ENCODE measurements at places on chromosomes 2 and 18. TPM values are rescaled to one million over a fixed set of nuclear protein-coding genes. Genes with fewer than 3 reads are reported as not detected.

The GPR45 gene
- total RNA-seq = not detected

The SPATA3 gene
- not detected for total RNA-seq

The CMPK2 gene
- total RNA-seq = 12.8 TPM

The TANK gene
- 275 TPM for total RNA-seq

The CTDP1 gene
- 34.8 TPM for total RNA-seq

The COL4A3 gene
- total RNA-seq = 2.4 TPM

The TRIM43 gene
- total RNA-seq = not detected

The TUBA3E gene
- not detected for total RNA-seq

The RFTN2 gene
- under 0.01 TPM for total RNA-seq

The SH3RF3 gene
- total RNA-seq = 2.2 TPM

The LOXHD1 gene
- 0.63 TPM for total RNA-seq

The RTP5 gene
- total RNA-seq = 0.21 TPM

The DYNC2LI1 gene
- total RNA-seq = 3.5 TPM

The NAT8 gene
- total RNA-seq = not detected

The FER1L5 gene
- not detected for total RNA-seq

The ITPRIPL1 gene
- 4.7 TPM for total RNA-seq

The DPP10 gene
- total RNA-seq = under 0.01 TPM

Measured in mononuclear cell (primary cell).